CD4-positive, alpha-beta T cell treated with Interleukin-6 at 100 ng/mL for 8 hours (primary cell): ENCODE measurements at places on chromosomes 2 and 18.

DNA sequence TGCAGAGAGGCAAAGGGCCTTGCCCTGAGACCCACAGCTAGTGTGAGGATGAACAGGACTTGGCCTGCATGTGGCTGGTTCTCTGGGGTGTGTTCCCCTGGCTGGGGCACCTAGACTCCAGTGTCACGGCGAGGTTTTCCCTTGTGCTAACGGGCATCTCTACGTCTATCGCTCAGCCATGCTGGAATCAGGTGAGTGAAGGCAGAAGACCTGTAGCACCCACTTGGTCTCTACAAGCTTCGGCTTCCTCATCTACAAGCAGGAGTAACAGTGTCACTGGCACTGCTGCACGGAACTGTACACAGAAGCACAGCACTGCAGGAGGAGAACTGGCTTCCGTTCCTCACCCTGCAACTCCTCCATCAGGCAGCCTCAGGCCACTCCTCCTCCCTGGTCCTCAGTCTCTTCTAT, 30.6 kb downstream of the HS1BP3 start:
- DNase-seq = no peak

DNA sequence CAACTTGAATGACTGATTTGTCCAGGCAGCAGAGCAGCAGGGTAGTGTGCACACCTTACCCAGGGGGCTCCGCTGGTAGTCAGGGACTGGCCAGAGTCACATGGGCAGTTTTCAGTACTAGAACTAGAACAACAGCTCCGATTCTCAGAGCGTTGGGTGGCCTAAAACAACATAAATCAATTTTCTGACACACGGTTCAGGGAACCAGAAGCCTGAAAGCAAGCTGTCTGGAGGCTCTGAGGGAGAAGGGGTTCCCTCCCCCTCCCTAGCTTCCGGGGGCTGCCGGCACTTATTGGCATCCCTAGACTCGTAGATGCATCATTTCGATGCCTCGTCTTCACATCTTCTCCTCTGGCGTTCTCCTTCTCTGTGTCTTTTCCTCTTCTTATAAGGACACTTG, 13.4 kb upstream of the ITGB6 start:
- no peak for DNase-seq

DNA sequence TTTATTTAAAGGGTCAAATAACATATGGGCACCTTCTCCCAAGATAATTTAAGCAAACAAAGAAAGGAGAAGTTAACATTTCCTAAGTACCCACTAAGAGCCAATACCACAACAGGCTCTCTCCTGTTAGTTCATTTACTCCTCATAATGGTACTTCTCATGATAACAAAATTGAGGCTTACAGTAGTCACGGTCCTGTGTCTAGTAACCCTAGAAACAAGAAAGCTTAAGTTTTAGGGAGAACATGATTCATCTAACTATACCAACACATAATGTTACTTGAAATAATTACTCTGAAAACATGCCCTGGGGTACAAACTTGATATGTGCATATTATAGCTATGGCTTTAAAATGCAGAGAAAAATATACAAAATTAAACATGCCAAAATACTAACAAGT, 19.8 kb downstream of the IWS1 start:
- no peak for DNase-seq

DNA sequence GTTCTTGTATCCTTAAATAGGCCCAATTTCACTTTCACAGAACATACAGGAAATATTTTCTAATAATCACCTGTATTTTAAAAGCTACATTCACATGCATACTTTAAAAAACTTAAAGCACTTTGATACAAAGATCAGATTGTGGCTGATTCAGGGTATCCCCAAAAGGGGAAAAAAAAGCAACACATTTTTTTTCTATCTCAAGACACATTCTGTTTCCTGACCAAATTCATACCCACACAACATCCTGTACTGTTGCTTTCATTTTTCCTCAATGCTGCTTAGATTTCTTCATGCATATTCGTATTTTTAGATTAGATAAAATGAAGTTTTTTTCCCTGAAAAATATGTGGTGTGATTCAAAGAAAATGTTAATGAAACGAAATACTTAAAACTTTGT, 122.5 kb downstream of the TMEFF2 start:
- DNase-seq = no peak

GRCh38 chr2:174026122-174026845, 61.1 kb upstream of the SP3 start:
- DNase-seq = no peak

- DNase-seq = no peak
These were observed 215.3 kb upstream of the DSEL start for GRCh38 chr18:67731851-67732250.

- no peak for DNase-seq
These were observed 91.0 kb downstream of the ICA1L start for GRCh38 chr2:202780514-202781021.

DNA sequence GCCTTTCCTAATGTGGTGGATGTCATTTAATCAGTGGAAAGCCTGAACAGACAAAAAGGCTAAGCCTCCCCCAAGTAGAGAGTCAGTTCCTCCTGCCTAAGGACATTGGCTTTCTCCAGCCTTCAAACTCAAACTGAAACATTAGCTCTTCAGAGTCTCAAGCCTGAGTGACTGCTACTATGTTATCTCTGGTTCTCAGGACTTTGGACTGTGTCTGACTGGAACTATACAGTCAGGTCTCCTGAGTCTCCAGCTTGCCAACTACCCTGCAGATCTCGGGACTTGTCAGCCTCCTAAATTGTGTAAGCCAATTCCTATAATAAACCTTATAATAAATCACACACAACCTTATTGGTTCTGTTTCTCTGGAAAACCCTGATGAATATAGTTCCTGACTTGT, 12.6 kb downstream of the HYCC2 start:
- no peak for DNase-seq

DNA sequence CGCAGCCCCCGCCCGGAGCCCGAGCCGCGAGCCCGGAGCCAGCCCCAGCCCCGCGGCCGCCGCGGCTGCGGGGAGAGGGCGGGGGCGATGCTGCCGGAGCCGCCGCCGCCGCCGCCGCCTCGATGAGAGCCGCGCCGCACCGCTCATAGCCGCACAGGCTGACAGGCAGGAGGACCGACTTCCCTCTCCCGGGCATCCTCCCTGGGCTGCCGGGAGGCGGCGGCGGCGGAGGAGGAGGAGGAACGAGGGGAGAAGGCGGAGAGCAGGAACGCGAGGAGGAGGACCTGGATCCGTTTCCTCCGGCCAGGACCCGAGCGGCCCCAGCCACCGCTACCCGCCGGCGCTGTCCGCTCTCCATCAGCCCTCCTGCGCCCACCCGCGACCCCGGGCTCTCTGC, 370 bp downstream of the KLHL29 start:
- no peak for DNase-seq

GRCh38 chr2:61328707-61329251, 142.1 kb downstream of the USP34 start:
- DNase-seq = no peak

GRCh38 chr18:58172031-58172430, 128.0 kb downstream of the NEDD4L start:
- DNase-seq = no peak

GRCh38 chr2:118654945-118655344, 192.5 kb downstream of the EN1 start:
- no peak for DNase-seq

- no peak for DNase-seq
These were observed 219.3 kb downstream of the TTC32 start for GRCh38 chr2:19682493-19682892.

- DNase-seq = no peak
These were observed 127.9 kb downstream of the EVA1A start for GRCh38 chr2:75432761-75433361.

DNA sequence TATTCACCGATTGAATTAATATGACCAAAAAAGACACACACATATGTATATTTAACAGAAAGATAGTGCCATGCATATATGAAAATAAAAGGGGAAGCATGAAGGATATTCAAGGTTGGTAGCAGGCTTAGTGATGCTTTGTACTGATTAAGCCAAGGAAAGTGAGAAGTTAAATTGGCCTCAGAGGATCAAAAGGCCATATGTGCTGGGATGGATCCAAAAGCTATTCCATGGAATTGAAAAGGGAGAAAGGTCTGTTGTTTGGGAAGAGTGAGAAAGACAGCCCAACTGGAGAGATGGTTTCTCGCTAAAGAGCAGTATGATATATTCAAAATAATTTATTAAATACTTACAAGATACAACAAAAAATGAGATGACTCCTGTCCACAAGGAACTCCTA, 65.9 kb downstream of the INSIG2 start:
- DNase-seq = no peak

GRCh38 chr2:139383532-139383931, 603.3 kb upstream of the NXPH2 start:
- DNase-seq = no peak

DNA sequence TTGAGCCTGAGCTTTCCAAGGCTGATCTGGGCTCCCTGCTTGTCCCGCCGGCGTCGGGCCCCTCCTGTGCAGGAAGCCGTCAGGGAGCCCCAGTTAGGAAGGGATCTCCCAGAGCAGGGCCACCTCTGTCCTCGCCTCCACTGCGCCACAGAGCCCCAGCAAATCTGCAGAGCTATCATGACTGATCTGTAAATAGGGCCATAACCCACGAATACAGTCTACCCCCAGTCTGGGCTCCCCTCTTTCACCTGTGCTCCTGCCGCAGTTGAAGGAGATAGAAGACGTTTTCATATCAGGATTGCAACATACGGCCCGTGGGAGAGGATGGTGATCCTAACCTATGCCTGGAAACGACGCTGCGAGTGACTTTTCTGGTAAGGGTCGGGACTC, 138.7 kb downstream of the PTGR3 start:
- DNase-seq = no peak

DNA sequence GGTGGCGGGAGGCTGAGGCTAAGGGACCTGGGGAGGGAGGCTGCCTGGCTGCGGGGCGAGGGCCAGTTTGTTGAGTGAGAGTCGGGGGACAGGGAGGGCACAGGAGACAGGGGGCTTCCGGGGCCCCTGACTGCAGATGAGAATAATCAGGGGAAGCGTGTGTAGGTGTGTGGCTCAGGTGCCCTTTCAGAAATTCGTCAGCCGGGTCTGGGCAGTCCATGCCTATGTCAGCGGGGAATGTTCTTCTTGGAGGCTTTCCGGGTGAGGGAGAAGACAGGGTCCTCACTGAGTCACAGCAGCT, 52.3 kb upstream of the OTOF start:
- DNase-seq = no peak

DNA sequence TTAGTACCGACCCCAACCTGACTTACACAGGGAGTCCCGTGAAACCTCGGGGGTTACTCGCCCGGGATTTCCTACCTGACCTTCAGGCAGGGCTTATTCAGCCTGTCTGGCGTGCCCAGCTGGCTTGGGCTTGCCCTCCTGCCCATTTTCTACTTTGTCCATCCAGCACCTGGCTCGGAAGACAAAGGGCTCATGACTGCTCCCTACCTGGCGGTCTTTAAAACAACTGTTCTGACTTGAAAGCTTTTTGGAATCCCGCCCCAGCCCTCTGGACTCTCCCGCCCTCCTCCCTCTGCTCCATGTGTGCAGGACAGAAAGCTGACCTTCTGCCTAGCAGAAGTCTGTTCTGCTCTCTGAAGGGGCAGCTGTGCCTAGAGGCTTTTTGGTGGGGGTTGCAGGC, 43.1 kb downstream of the ACKR3 start:
- DNase-seq = no peak

DNA sequence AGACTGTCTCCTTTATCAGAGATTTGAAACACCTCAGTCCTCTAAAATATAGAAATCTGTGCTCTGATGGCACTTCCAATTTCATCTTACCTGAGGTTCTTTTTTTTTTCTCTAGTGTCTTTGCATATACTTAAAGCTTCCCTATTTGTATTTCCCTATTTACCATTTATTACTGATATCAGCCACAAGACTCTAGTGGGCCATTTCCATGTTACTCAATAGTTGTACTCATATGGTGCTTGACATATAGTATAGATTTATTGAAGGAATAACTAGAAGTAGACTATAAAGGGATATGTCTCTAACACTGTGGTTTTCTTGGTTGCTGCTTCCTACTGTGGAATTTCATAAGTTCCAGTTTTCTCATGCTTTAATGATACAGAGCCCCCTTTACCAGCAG, 3.0 kb downstream of the RBM45 start:
- DNase-seq = no peak

- no peak for DNase-seq
These were observed 21.4 kb downstream of the SLC3A1 start for GRCh38 chr2:44296653-44297052.

GRCh38 chr18:13302457-13303225, 84.1 kb downstream of the LDLRAD4 start:
- DNase-seq = no peak

GRCh38 chr2:4903656-4904348, 788.4 kb upstream of the SOX11 start:
- DNase-seq = no peak

DNA sequence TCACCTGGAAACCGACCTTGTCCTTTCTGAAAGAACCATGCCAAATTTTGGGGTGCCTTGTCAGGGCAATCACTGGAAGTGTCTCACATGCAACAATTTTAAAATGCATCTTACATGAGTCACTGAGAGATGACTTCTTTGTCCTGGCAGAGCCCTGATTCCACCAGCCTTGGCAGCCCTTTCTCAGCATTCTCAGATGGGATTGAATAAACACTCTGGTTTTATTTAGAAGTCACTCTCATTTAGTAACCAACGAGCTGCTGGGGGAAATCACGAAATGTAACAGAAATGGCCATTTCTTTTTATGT, 3.8 kb upstream of the ATP8B1 start:
- no peak for DNase-seq

- no peak for DNase-seq
These were observed 49.0 kb upstream of the BCL2L11 start for GRCh38 chr2:111071600-111072171.

GRCh38 chr2:120656273-120656950, 79.3 kb upstream of the GLI2 start:
- DNase-seq = no peak

GRCh38 chr2:163778045-163778781, 42.4 kb upstream of the FIGN start:
- DNase-seq = no peak

- DNase-seq = no peak
These were observed 65.9 kb downstream of the EDAR start for GRCh38 chr2:108923019-108923700.

DNA sequence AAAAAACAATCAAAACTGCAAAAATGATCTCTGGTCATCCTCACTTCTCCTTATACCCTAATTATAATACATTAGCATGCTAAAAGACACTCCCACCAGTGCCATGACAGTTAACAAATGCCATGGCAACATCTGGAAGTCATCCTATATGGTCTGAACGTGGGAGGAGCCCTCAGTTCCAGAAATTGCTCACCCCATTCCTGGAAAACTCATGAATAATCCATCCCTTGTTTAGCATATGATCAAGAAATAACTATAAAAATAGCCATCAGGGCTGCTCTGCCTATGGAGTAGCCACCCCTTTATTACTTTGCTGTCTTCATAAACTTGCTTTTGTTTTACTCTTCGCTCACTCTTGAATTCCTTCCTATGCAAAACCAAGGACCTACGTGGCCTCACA, 5.7 kb upstream of the C2orf80 start:
- no peak for DNase-seq

GRCh38 chr2:37864217-37864616, 60.9 kb upstream of the RMDN2 start:
- DNase-seq = no peak
